ENCODE measurements at places on chromosomes 2 and 18. TPM values are rescaled to one million over a fixed set of nuclear protein-coding genes. Genes with fewer than 3 reads are reported as not detected.

DNA sequence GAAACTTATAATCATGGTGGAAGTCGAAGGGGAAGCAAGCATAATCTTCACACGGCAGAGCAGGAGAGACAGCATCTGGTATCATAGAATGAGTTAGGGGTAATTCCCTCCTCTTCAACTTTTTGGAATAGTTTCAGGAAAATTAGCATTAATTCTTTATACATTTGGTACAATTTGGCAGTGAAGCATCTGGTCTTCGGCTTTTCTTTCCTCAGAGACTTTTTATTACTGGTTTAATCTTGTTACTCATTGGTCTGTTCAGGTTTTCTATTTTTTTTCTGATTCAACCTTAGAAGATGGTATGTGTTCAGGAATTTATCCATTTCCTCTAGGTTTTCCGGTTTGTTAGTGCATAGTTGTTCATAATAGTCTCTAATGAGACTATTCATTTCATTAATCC lies 39.7 kb upstream of the ABCA12 start:
- DNase-seq, result no peak

GRCh38 chr2:45986509-45986908 lies 310.7 kb upstream of the EPAS1 start:
- no peak for DNase-seq

GRCh38 chr2:6909431-6910385 lies 7.5 kb upstream of the RNF144A start:
- DNase-seq, result no peak

EMX1 gene
- total RNA-seq, result not detected

PLB1 gene
- total RNA-seq, result 1.5 TPM
